ENCODE measurements at places on chromosomes 11 and 22. TPM values are rescaled to one million over a fixed set of nuclear protein-coding genes. Genes with fewer than 3 reads are reported as not detected.

Gene AGBL2
- total RNA-seq: 0.38 TPM

Gene SCUBE1
- not detected for total RNA-seq

Gene OR51E2
- not detected for total RNA-seq

Gene RIMBP3C
- total RNA-seq: under 0.01 TPM

Gene GPR83
- under 0.01 TPM for total RNA-seq
